Activated T-helper 2 cell treated with anti-CD3 and anti-CD28 coated beads, Interferon-gamma antibody, Interleukin-2, Interleukin-4, amounts not matched to agents 10 μg/mL and 5 μg/mL and 100 μg/mL, durations not matched to agents 14 hours and 24 hours and 36 hours (primary cell): ENCODE measurements at places on chromosomes 7 and 10. TPM values are rescaled to one million over a fixed set of nuclear protein-coding genes. Genes with fewer than 3 reads are reported as not detected.

Gene UNC5B
- 0.07 TPM in 1 of 2 replicates, not detected in the other for total RNA-seq

Gene FAM13C
- not detected in 2 replicates for total RNA-seq

Gene ITPRID1
- total RNA-seq, result not detected in 2 replicates

Gene UCMA
- total RNA-seq, result not detected in 2 replicates

Gene FRMPD2
- total RNA-seq, result 0.09 TPM in 1 of 2 replicates, not detected in the other

Gene ANKRD61
- 0.25 and 0.27 TPM in 2 replicates for total RNA-seq

Gene ANKMY2
- total RNA-seq, result 8.7 TPM in 2 replicates

Gene CLDN15
- total RNA-seq, result 18.2 and 19.4 TPM in 2 replicates

Gene HMX2
- total RNA-seq, result not detected in 2 replicates

Gene HOXA6
- not detected in 2 replicates for total RNA-seq

Gene ARHGEF35
- 3.6 and 4.1 TPM in 2 replicates for total RNA-seq

Gene SRRM3
- 0.11 and 0.23 TPM in 2 replicates for total RNA-seq

Gene C10orf143
- 3.1 and 4.5 TPM in 2 replicates for total RNA-seq

Gene INSYN2A
- total RNA-seq, result not detected in 2 replicates

Gene TMEM236
- total RNA-seq, result 0.07 TPM in 1 of 2 replicates, not detected in the other

Gene DENND2A
- total RNA-seq, result not detected in 2 replicates

Gene OPN4
- total RNA-seq, result not detected in 2 replicates

Gene TBC1D12
- total RNA-seq, result 0.85 and 1.4 TPM in 2 replicates

Gene SMO
- total RNA-seq, result 0.64 and 0.89 TPM in 2 replicates

Gene SFRP4
- not detected in 2 replicates for total RNA-seq

Gene MACROH2A2
- total RNA-seq, result 6.1 and 7.1 TPM in 2 replicates

Gene GPAM
- 7.3 and 7.7 TPM in 2 replicates for total RNA-seq

Gene CYP2C8
- 0.09 and 0.46 TPM in 2 replicates for total RNA-seq

Gene HOXA9
- not detected in 2 replicates for total RNA-seq

Gene RAB19
- 12.5 and 14.5 TPM in 2 replicates for total RNA-seq

Gene COBL
- not detected in 2 replicates for total RNA-seq

Gene CYP3A4
- not detected in 2 replicates for total RNA-seq

Gene GTPBP4
- 134 and 135 TPM in 2 replicates for total RNA-seq

Gene LDB3
- 0.05 TPM in 1 of 2 replicates, not detected in the other for total RNA-seq

Gene RBM20
- 0.02 TPM in 1 of 2 replicates, not detected in the other for total RNA-seq

Gene NOS3
- 9.8 TPM in 2 replicates for total RNA-seq

Gene SPDYE16
- total RNA-seq, result 0.14 and 0.30 TPM in 2 replicates

Gene PLXNA4
- total RNA-seq, result 0.14 and 0.21 TPM in 2 replicates

Gene STRIP2
- total RNA-seq, result 73.4 and 73.5 TPM in 2 replicates
